Urinary bladder (tissue), 4 donors: ENCODE measurements at places on chromosomes 2 and 18. TPM values are rescaled to one million over a fixed set of nuclear protein-coding genes. Genes with fewer than 3 reads are reported as not detected.

The IL36A gene
- polyA plus RNA-seq, result not detected

GRCh38 chr2:71811726-71812125 is 335.9 kb downstream of the CYP26B1 start:
- DNase-seq, result no peak

GRCh38 chr2:43609290-43609918 is 13.6 kb upstream of the THADA start:
- DNase-seq, result no peak

- DNase-seq, result no peak
Measured at GRCh38 chr18:10401930-10402329, 52.5 kb upstream of the APCDD1 start.

GRCh38 chr2:70557171-70557838 is 3.7 kb upstream of the TGFA start:
- no peak for DNase-seq

DNA sequence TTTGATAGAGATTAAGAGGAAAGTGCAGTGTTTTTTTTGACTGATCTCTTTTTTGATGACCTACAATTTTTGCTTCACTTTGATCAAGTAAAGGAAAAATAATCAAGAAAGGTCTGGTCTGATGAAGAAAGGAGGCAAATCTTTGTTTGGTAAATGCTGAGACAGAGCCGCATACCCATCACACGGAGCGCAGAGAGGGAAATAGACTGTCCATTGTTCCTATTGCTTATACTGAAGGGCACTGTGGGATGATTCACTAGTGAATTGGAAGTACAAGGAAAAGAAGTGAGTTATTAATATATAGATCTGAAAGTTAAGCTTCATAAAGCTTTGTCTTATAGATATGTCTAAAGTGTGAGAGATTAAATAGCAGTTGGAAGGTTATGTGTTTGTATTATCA is 455.1 kb downstream of the PLCL1 start:
- DNase-seq, result no peak
